ENCODE measurements at places on chromosomes 5 and 9. TPM values are rescaled to one million over a fixed set of nuclear protein-coding genes. Genes with fewer than 3 reads are reported as not detected.

The PCDHB12 gene
- not detected for total RNA-seq

The GRM6 gene
- not detected for total RNA-seq

The RGS7BP gene
- total RNA-seq = not detected

The SHISAL2B gene
- not detected for total RNA-seq

The SRD5A1 gene
- 12.4 TPM for total RNA-seq

The STING1 gene
- total RNA-seq = 43.7 TPM

The PCDHGC4 gene
- not detected for total RNA-seq

The KLF9 gene
- total RNA-seq = 19.0 TPM

The DTWD2 gene
- total RNA-seq = 5.4 TPM

DNA sequence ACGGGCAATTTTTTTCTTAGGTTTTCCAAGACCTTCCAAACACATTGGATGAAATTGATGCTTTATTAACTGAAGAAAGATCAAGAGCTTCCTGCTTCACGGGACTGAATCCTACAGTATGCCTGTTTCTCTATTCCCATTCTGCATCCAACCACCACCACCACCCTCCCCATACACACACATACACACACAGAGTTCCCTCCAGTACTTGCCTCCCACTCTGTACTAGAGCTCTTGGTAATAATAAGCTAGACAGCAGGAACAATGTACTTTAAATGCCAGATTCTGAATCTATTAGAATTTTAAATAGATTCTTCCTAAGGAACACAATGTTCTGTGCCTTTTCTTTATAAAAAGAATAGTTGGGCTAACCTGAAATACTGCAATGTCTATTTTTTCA is 67.4 kb downstream of the KLF9 start:
- no peak for DNase-seq

DNA sequence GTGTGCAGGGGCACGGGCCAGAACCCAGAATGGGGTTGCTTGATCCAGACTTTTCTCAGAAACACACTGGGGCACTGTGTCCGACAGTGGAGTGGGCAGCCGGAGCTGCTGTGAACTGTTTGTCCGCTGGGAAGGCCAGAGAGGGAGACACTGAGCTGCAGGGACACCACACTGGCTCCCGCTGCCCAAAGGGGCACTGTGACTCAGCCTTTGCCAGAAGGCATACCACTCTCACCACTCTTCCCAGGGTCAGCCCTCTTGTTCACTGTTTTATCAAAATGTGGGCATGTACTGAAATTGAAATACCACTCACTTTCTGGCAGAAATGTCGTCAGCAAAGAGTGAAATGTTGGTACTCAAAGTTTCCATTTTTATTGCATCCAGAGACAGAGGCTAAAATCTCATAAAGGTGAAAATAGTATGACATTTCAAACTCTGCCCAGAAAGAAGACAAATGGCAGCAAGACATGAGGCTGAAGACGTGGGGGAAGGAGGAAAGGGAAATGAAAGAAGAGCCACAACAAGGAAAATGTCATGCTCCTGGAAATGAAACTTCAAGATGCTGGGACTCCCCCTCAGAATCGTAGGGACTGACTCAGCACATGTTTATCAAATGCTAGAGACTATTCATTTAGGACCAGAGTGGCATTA is 4.5 kb upstream of the IL7R start:
- DNase-seq = peak; percentile 82

DNA sequence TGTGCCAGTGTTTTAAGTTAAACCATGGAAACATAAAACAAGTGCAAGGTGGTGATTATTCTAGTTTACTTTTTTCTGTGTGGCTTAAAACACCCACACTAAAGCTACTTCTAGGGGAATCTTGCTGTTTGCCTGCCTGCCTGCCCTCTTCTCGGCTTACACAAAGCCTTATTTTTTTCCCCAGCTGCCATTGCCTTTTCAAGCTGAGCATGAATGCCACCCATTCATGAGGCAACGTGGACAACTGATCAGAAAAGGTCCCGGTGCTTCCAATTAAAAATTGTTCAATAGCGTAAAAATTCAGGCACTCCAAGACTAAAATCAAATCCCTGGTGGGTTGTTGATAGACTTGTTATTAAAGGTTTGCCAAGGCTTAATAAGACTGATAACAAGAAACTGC is 401.4 kb downstream of the TMEM161B start:
- no peak for DNase-seq

GRCh38 chr9:122099271-122099869 is 6.3 kb upstream of the TTLL11 start:
- DNase-seq = peak; percentile 90

- no peak for DNase-seq
Measured at GRCh38 chr5:77569409-77569808, 69.1 kb downstream of the OTP start.

- no peak for DNase-seq
Measured at GRCh38 chr5:74301576-74301975, 339.0 kb downstream of the ENC1 start.

- DNase-seq = no peak
Measured at GRCh38 chr9:78072586-78073199, 41.1 kb upstream of the GNAQ start.

DNA sequence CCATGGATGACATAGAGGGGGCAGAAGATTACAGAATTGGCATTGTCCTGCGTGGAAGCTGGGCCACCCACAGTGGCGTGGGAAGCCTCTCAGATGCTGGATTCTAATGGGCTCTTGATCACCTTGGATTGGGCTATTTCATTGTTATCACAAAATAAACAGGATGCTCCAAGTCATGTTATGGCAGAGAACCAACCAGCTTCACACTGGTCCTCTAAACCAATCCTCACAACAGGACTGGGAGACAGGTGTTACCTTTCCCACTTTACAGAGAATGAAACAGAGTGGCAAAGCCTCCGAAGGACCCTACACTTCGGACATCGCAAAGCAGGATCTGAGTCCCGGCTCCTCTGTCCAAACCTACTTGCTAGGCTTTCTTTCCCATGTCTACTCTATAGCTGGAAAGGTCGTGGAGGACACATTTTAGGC is 455 bp upstream of the SMIM3 start:
- DNase-seq = no peak

DNA sequence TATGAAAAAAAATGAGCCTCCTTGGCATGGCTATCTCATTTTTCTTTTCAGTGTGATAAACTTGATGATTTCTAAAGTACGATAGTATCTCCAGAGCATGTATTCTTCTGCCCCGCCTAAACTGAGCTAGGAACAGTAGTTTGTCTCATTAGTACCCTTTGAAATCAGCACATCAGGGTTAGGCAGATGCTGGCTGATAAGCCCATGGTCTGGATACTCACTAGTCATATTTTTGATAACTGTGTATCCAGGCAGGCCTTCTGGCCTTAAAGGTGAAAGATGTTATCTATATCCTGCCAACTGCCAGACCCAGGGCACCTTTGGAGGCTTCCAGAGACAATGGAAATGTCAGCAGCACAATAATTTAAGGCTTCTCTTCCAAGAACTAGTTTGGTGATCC is 103.8 kb downstream of the GIN1 start:
- no peak for DNase-seq

DNA sequence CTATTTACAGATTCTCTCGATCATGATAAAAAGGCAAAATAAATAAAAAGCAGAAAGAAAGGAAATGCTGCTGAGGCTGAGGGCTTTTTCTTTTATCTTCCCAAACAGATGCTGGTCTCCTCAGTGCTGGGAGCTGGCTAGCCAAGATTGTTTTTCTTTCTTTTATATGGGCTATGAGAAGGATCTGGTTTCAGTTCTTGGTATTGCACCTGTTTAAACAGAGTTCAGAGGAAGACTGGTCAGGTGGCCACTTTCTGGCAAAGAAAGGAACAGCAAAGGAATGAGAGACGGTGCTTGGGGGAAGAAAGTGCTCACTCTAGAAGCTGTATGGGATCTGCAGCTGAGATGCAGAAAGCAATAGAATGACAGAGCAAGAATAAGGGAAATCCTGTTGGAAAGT is 88.9 kb downstream of the SLF1 start:
- no peak for DNase-seq

DNA sequence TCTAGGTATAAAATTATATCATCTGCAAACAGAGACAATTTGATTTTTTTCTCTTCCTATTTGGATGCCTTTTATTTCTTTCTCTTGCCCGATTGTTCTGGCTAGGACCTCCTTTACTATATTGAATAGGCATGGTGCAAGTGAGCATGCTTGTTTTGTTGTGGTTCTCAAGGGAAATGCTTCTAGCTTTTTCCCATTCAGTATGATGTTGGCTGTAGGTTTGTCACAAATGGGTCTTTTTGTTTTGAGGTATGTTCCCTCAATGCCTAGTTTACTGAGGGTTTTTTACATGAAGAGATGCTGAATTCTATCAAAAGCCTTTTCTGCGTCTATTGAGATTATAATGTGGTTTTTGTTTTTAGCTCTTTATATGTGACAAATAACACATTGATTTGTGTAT is 198.2 kb upstream of the GHR start:
- DNase-seq = no peak

DNA sequence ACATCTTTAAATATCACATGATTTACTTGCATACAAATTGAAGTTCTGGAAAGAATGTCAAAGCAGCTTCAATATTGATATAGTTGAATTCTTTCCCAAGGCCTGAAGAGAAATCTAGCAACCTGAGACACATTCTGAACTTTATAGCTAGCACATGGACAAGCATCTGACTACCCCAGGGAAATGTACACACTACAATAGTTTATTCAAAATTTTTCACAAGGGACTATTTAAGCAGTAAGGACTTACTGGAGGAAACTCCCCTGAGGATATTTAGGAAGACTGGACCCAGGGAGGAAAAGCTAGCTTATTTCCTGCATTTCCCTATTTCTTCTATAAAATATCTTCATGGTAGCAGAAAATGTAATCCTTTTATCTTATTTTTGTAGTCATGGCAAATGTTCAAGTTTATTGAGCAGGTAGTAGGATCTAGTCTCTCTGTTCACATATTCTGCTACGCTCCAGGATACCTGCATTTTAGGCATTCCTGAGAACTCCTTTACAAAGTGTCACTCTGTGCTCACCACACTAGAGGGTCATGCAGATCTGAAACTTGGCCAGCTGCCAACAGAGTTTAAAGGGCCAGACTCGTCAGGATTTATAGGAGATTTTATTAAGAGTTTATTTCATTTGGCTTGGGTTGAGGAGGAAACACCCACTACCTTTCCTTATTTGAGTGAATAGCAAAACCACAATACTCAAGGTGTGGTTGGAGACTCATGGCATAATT is 348.4 kb upstream of the FTMT start:
- no peak for DNase-seq

GRCh38 chr5:42306287-42306686 is 117.0 kb upstream of the GHR start:
- DNase-seq = no peak

- no peak for DNase-seq
Measured at GRCh38 chr9:108467653-108468324, 388.0 kb downstream of the ACTL7B start.

DNA sequence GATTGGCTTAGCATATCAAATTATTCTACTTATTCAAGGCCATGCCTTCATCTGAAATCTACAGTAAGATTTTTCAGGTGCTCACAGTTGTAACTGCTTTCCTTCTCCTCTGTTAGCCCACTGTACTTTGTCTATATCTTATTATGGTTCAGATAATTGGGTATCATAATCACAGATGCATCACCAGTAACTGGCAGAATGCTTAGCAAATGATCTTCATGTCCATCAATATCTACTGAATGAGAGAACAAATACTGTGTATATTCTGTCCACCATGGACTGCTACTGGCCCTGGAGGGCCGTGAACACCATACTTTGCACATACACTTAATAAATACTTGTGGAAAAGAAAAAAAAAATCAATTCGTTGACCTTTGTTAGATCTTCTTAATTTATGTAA is 96.2 kb downstream of the MEF2C start:
- no peak for DNase-seq

- no peak for DNase-seq
Measured at GRCh38 chr5:111976705-111977435, 219.9 kb upstream of the NREP start.

DNA sequence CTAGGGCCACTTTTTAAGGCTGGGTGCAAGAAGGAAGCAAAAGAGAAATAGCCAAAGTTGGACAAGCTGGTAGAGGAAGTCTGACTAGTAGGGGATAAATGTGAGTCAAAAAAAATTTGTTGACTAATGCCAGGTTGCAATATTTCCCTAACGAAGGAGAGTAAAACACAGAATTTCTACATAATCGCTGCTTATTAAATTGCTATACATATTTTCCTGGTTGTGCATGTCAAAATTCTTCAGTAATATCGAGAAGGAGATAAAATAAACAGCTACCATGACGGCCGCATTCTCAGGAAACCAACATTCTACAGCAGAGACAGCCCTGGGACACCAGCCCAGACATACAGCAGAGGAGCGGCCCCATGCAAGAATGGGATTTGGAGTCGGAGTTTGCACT is 148.3 kb downstream of the ESM1 start:
- no peak for DNase-seq

GRCh38 chr9:61671276-61671973 is 481.6 kb downstream of the SPATA31A7 start:
- no peak for DNase-seq

GRCh38 chr5:109630093-109630492 is 59.6 kb upstream of the MAN2A1 start:
- DNase-seq = no peak

GRCh38 chr5:83703059-83703458 is 17.6 kb downstream of the HAPLN1 start:
- no peak for DNase-seq

GRCh38 chr5:149154650-149155049 is 13.4 kb downstream of the ABLIM3 start:
- no peak for DNase-seq

DNA sequence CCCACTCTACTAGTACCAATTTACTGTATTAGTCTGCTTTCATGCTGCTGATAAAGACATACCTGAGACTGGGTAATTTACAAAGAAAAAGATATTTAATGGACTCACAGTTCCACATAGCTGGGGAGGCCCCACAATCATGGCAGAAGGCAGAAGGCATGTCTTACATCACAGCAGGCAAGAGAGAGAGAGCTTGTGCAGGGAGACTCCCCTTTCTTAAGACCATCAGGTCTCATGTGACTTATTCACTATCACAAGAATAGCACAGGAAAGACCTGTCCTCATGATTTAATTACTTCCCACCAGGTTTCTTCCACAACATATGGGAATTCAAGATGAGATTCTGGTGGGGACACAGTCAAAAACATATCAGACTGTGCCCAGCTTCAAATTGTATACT is 11.5 kb downstream of the UGT3A1 start:
- DNase-seq = no peak
